Fibroblast of skin of scalp (primary cell): ENCODE measurements at places on chromosomes 3 and 15.
A peak's percentile ranks its signal among the peaks of the same experiment; 100 is the strongest.

DNA sequence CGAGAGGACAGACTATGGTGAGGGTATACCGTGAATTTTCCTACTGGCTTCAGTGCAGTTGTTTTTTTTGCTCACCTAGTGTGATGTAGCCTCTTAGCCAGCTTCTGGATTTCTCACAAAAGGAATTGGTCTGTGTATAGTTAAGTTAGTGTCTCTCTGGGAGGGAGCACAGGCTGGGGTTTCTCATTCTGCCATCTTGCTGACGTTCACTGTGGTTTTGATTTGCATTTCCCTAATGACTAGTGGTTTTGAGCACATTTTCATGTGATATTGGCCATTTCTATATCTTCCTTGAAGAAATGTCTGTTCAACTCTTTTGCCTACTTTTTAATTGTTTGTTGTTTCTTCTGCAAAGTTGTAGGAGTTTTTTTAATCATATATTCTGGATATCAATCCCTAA is 2.2 kb upstream of the CD86 start:
- DNase-seq: no peak

GRCh38 chr3:62370112-62370857 is 3.1 kb downstream of the FEZF2 start:
- DNase-seq: no peak

DNA sequence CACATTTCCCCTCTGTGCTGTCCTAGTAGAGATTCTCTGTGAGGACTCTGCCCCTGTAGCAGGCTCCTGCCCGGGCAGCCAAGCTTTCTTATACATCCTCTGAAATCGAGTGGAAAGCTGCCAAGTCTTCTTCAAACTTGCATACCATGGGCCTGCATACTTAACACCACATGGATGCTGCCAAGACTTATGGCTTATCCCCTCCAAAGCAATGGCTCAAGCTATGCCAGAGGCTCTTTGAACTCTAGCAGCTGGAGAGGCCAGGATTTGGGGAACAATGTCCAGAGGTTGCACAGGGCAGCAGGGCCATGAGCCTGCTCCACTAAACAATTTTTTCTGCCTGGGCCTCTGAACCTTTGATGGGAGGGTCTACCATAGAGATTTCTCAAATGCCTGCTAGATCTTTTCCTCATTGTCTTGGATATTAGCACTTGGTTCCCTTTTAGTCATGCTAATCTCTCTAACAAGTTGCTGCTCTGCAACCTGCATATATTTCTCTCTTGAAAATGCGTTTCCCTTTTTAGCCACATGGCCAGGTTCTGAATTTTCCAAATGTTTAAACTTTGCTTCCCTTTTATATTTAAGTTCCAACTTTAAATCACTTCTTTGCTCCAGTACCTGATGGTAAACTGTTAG is 6.1 kb upstream of the PLSCR4 start:
- DNase-seq: peak; percentile 79

DNA sequence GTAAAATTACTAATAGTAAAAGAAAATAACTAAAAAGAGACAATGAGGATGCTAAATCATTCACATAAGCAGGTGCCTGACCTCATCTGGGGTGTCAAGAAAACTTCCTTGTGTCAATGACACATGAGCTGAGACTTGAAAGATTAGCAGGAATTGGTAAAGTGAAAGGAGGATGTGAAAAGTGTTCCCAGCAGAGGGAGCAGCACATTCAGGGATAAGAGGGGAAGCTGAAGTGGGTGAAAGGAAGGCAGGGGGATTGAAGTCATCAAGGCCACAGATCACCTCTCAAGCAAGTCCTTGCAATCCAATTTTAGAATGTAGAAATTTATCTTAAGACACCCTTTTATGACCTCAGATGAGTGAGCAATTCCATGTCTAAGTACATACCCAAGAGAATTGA is 60.2 kb upstream of the ACP3 start:
- peak; percentile 45 for DNase-seq

- peak; percentile 46 for DNase-seq
Measured at GRCh38 chr3:190131329-190131728, 10.6 kb upstream of the P3H2 start.

- no peak for DNase-seq
Measured at GRCh38 chr15:98738689-98739401, 90.5 kb downstream of the IGF1R start.

- DNase-seq: no peak
Measured at GRCh38 chr15:33526532-33526931, 215.8 kb downstream of the RYR3 start.

GRCh38 chr15:89112341-89112971 is 24.2 kb downstream of the ABHD2 start:
- no peak for DNase-seq

DNA sequence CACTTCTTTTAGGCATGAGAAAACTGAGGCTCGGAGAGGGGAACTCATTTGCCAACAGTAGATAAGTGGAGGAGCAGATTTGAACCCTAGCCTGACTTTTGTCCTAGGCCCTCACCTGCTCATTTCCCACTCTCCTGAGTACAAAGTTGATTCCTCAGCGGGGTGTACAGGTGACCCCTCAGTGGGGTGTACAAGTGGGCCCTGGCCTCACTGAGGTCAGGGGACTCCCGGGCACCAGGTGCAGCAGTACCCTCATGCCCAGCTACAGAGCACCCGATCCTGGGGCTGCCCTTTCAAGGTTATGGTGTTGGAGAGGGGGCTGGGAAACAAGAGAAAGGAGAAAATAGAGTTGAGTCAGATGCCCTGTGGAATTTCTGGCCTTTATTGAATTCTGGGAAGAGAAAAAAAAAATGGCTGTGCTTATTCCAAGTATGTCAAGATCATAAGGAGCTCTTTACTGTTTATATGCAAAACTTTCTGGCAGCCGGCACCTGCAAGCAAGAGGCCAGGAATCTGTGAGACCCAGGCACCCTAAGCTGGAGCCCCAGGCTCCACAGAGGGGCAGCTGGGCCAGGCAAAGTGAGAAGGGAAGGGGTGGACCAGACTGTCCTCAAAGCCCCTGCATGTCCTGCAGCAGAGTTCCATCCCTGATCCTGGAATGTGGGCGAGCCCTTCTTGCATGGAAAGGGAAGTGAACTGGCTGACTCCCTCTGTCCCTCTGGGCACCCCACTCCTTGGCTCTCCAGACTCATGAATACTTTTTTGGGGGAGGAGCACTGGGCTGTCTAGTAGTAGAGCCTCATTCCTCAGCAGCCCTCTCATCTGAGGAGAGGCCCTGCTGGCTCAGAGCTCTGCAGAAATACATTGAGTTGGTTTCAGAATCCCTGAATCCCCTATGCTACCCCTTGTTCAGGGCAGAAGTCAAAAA is 43.1 kb downstream of the AMOTL2 start:
- peak; percentile 95 for DNase-seq

GRCh38 chr3:46278816-46279672 is 36.8 kb downstream of the CCR3 start:
- no peak for DNase-seq
